Glomerular endothelial cell (primary cell): ENCODE measurements at places on chromosomes 16 and 17. TPM values are rescaled to one million over a fixed set of nuclear protein-coding genes. Genes with fewer than 3 reads are reported as not detected.

DNA sequence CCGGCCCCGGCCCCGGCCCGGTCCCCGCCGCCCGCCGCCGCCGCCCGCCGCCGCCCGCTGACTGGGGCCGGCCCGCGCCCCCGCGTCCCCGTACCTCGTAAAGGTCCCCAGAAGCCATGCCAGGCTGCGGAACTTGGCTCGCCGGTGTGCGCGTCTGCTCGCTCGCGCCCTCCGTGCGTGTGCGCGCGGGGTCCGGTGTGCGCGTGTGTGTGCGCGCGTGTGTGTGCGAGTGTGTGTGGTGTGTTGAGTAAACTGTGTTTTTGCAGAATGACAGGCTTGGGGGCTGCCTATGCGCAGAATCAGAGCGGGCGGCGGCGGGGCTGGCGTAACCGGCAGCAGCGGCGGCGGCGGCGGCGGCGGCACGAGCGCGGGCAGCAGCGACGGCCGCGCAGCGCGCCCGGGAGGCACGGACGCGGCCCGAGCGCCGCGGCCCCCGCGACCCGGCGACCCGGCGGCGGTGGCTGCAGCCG is 307 bp downstream of the CDYL2 start:
- no peak for DNase-seq

Gene TPPP3
- 3.2 TPM in 1 of 2 replicates, not detected in the other for total RNA-seq

- no peak for DNase-seq
Measured at GRCh38 chr17:17546399-17547185, 44.9 kb downstream of the PEMT start.

DNA sequence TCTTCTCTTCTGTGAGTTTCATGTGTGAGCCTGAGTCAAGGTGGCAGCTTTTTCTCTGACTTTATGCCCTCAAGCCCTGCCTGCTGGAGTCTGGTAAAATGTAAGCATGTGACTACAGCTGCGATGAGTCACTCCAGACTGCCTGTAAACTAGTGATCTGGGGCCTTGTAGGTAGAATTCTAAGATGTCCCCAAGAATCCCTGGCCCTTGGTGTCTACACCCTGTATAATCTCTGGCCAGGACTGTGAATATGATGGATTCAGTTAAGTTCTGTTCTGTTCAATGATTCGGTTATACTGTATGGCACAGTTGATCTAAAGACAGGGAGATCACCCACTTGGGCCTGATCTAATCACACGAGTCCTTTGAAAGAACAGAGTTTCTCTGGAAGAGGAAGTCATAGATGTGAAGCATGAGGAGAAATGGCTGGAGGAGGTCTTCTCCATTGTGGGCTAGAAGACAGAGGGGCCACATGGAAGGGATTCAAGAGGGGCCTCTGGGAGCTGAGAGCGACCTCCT is 29.8 kb downstream of the PRSS54 start:
- no peak for DNase-seq

DNA sequence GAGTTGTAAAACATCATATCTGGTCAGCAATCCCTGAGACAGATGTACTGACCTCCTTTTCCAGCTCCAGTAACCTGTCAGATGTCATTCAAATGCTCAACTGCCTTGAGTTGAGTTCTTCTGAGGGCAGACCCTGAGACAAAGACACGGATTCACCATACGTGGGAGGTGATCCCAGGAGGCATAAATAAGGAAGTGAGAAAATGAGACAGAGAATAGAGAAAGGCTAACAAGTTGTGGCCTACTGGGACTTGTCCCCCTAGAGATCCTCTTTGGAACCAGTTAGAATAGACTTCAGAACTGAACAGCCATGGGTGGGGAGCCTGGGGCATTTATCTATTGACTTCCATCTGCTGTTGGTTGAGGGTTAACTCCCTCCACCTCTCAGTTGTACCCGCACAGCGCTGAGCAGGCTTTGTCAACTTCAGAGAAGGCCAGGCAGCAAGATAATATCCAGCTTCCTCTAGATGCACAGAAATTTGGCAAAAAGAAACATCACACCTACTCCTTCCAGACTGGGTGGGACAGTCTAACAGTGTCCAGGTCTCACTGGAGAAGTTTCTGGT is 123.0 kb upstream of the DYNLRB2 start:
- no peak for DNase-seq

GRCh38 chr17:22266231-22266630 is 573.9 kb downstream of the KCNJ18 start:
- no peak for DNase-seq
